NCI-H2029 treated with DMSO at 0.1 percent for 48 hours (cell line): ENCODE measurements at places on chromosomes 4 and X.

DNA sequence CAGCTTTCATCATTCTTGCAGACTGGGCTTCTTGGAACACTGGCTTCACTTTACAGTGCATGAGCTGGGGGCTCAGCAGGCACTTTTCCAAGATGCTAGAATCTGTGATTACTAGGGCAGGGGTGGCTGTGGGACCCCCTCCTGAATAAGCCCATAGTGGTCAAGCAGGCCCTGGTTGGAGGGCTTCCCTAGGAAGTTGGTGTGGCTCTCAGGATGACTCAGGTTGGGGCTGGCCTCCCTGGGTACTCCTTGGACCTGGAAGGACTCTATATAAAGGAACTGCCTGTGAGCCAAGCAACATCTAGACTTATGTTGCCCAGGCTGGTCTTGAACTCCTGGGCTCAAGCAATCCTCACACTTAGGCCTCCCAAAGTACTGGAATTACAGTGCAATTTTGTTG is 88.3 kb upstream of the HELT start:
- DNase-seq, result no peak

DNA sequence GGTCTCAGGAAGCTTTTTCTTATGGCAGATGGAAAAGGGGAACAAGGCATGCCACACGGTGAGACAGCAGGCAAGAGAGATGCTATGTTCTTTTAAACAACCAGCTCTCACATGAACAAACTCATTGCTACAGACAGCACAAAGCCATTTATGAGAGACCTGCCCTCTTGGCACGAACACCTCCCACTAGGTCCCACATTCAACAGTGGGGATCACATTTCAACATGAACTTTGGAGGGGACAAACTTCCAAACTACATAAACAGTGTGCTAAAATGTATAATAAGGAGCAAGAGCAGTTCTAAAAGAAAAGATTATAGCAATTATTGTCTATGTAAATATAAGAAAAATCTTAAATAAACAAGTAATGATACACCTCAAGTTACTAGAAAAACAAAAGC is 391.8 kb upstream of the CPXCR1 start:
- no peak for DNase-seq

GRCh38 chrX:3026074-3026815 is 15.0 kb upstream of the ARSF start:
- no peak for DNase-seq

DNA sequence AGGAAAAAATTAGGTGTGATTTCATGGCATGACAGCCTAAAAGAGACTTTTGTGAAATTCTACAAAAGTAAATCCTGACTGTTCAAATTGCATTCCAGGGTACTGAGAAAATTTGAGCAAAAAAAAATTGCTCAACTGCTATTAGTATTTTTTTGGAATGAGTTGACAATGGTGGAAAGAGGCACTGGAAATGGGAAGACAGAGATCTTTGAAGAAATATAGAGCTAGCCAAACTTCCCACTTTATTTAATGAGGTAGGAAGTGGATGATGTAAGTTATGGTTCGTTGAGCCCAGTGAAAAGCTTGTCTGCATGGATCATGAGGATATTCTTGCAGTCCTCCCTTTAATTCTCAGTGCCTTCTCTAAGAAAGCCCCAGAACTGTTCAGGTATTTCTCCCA is 183.8 kb downstream of the PTTG2 start:
- no peak for DNase-seq

- DNase-seq, result no peak
Measured at GRCh38 chrX:37753384-37753783, 26.5 kb upstream of the CYBB start.

DNA sequence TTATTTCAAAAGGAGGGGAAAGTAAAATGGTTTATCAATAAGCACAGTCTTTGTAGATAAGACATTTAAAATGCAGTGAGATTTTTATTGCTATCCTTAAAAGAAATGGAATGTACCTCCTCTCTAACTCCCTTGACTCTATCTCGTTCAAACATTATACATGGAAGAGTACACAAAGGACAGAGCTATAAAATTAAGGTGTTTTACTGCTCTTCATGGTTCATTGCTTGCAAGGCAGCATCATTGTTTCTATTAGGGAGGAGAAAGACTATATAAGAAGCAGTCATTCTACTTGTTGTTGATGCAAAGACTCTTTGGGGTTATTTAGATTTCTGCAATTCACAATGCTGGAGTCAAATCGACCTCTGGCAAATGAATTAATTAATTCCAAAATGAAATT is 380.2 kb upstream of the NDST3 start:
- no peak for DNase-seq

DNA sequence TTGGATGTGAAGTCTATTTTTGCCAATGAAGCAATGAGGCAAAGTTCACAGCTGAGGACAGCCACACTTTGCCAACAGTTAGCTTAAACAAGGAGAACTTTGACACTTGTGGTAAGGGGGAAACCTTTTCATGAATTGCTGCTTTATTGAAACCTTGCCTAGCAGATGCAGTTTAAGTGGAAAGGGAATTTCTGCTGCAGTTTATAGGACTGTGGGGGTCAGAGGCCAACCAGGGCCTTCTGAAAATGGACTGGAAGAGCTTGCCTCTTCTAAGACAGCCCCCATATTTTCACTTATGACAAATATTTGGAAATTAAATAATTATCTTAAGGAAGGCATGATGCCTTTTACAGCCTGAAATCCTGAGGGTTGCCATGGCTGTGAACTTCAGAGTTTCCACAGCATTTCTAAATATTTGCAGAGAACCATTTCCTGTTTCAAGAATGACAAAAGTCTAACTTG is 550.3 kb downstream of the RAB28 start:
- no peak for DNase-seq

DNA sequence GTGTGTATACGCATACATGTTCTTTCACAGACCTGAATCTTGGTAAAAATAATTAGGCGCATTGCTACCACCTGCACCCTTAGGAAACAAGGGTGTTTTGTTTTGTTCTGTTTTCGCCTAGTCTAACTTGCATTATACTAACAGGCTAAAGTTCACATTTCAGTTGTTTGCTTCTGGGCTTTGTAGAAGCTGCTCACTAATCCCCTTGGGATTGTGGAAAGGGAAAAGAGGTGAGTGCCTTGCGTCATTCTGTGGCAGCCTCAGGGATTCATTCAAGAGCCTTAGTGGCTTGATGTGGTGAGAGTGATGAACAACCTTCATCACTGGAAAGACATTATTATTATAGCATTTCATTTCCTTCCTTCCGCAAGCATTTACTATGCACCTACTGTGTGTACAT is 331.1 kb downstream of the ADGRL3 start:
- DNase-seq, result no peak

DNA sequence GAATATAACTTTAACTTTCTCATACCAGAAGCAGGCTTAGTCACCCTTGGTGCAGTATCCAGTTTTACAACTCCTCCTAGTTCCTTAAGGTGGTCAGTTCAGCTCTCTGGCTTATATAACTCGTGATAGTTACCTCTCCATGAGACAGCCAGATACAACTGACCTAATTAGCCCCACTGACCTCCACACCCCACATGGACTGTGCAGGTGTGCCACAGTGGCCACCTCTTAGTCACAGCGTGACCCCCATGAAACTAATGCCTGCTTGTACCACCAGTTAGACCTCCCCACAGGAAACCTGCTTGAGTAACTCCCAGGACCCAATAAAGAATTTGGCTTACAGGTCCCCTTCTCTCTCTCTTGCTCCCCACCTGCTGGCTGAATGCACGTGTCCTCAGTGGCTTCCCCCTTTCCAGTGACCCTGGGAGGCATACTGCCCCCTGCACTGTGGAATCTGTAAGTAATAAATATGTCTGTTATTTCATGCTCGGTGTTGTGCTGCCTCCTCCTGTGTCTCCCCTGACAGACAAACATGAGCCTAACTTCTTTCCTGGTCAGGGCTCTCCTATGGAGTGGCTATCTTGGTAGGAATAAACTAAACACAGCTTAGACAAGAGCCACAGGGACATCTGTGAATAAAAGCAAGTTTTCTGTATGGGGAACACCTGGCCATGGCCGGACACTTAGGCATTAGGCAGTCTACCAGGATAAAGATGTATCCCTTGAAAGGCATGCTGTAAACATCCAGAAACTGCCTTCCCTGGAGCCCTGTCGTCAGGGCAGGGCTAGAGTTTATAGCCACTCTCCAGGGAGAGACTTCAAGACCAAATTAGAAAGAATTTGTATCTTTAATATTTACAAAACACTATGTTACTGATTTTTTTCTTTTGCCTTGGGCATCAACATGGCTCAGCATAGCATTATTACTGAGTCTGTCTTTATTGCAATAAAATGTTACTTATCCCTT is 209.7 kb upstream of the BOD1L1 start:
- DNase-seq, result no peak

GRCh38 chr4:3369781-3370674 is 71.7 kb upstream of the HGFAC start:
- DNase-seq, result no peak

- no peak for DNase-seq
Measured at GRCh38 chr4:53855581-53856250, 208.7 kb downstream of the CHIC2 start.

DNA sequence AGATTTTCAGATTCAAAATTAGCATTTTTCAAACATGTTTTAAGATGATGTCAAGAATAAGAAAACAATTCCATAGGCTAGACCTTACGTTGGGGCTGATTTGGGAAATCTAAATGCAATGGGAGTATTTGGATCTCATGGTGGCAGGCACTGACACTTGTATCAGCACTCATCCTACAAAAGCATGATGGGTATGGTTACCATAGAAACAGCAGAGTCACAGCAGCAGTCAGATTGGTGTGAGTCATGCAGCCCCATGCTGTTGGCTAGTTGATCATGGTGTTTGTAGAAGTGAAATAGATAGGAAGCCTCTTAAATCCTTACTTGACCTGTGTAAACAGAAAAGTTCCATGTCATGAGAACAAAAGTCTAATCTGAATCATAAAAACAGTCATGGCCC is 1637.3 kb upstream of the PABPC4L start:
- DNase-seq, result no peak

- DNase-seq, result peak; percentile 85
Measured at GRCh38 chr4:25160714-25161592, 704 bp upstream of the SEPSECS start.

DNA sequence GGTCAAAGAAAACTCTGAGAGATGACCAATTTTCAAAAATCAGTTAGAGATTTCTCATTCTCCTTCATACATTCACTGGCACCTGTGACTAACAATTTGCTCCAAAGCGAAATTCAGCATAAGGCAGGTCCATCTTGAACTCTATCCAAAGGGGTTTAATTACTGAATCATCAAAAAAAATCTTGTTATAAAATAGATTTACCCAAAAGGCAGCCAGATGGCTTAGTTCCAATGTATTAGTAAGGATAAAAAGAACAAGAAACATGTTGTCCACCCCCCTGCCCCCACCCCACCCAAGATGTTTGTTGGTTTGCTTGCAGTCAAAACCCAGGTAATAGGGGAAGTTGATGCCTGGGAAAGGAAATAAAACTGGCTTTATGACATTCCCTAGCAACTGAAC is 200.3 kb downstream of the ANTXR2 start:
- no peak for DNase-seq

- no peak for DNase-seq
Measured at GRCh38 chr4:142379277-142380051, 466.6 kb downstream of the INPP4B start.

DNA sequence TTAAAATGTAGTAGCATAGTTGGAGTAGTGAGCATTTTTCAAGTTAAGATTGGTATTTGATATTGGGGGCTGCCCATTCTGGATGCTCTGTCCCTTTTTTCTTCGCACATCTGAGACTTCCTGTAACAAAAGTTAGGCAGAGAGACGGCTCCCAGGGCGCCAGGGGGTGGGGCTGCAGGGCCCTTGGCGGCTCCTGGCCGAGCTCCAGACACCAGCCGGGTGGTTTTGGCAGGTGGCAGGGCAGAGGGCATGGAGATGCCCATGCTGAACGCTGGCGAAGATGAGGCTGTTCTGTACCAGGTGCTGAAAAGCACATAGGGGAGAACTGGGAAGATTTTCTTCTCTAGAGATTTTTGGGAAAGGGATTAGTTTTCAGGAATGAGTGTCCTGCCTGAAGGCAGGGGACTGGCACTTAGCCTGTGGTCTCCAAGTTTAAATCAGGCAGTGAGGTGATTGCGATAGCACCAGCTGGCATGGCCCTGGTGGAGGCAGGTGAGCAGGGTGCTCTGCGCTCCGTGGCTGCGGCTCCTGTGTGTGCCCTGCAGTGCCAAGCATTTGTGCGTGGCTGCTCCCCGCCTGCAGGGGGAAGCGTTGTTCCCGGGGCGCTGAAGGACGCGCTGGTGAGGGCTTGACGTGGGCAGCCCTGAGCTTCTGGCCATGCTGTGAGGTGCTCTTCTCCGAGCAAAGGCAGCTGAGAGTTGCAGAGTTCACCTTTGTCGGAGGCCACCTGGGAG is 23.6 kb upstream of the HGFAC start:
- DNase-seq, result no peak

DNA sequence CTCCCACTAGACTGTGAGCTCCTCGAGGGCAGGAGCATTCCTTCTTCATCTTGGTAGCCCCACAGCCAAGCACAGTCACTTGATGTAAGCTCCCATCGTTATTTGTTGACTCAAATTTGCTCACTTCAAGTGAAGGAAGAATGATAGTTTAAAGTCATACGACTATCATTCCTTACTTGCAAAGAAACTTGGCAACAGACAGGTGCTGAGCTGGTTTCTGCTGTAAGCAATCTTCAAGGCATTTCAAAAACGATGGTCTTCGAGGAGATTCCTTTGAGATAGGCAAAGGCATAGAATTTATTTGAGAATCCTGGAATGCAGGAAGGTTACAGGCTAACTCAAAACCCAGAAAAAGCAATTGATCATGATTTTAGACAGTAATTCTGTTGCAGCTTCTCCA is 64.8 kb downstream of the QDPR start:
- DNase-seq, result no peak

DNA sequence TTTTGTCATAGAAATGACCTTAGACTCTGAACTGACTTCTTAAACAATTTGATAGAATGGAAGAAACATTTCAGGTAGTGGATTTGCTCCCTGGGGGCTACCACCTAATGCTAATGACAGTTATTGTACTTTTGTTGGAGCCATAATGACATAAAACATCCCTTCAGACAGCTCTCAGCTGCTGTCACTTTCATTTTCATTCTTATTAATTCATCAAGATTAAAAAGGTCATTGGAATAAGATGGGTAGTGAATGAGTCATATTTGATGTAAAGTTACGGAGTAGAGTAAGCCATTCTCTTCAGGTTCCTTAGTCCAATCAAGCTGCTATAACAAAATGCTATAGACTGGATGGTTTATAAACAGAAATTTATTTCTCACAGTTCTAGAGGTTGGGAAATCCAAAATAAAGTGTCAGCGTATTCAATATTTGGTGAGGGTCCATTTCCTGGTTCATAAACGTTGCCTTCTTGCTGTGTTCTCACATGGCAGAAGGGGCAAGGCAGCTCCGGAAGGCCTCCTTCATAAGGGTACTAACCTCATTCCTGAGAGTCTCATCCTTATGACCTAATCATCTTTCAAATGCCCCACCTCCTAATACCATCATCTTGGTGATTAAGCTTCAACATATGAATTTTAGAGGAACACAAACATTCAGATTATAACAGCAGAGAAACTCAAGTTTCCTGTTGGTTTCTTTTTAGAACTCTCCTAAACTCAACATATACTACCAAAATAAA is 268.5 kb downstream of the ARAP2 start:
- DNase-seq, result no peak

GRCh38 chrX:22665818-22666217 is 333.9 kb upstream of the DDX53 start:
- no peak for DNase-seq
